Astrocyte of the spinal cord (primary cell): ENCODE measurements at places on chromosomes 5 and 9.

DNA sequence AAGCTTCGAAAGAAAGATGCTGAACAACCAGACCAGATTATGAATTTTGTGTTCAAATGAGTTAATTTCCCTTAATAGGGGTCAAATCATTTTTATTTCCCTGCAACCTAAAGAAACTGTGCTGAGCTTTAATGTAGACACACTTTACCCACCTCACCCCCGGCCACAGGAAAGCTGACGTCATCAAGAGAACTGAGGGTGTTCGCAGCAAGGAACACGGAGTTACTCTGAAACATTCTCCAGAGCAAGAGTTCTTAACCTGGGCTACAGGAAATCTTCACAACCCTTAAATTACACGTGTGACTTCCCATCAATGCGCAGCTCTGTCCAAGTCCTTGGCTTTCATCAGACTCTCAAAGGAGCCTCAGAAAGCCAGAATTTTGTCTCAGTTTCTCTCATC lies 116.3 kb downstream of the COL23A1 start:
- DNase-seq, result no peak

DNA sequence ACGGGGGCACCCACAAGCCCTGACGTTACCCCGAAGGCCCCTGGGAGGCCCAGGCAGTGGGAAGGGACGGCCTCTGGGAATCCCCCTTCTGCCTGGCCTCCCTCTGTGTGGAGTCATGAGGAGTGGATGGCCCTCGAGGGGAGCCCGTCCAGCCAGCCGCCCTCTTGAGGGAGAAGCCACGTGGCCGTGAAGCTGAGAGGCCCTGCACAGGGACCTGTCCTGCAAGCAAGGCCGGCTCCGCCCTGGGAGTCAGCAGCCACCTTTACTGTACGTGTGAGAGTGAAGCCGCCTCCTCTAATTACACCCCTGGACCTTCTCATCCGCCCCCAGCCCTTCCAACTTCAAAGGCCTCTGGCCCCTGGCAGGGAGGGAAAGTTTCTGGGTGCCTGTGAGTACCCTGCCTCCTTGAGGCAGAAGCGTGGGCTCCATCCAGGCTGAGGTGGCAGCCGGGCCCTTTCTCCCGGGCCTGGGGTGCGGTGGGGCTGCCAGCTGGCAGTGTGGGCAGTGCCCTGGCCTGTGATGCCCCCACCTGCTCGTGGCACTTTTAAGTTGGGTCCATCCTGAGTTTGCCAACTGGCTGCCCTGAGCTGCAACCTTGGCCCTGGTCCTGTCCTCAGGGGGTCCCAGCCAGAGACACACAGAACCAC lies 55.9 kb upstream of the EGFL7 start:
- no peak for DNase-seq

DNA sequence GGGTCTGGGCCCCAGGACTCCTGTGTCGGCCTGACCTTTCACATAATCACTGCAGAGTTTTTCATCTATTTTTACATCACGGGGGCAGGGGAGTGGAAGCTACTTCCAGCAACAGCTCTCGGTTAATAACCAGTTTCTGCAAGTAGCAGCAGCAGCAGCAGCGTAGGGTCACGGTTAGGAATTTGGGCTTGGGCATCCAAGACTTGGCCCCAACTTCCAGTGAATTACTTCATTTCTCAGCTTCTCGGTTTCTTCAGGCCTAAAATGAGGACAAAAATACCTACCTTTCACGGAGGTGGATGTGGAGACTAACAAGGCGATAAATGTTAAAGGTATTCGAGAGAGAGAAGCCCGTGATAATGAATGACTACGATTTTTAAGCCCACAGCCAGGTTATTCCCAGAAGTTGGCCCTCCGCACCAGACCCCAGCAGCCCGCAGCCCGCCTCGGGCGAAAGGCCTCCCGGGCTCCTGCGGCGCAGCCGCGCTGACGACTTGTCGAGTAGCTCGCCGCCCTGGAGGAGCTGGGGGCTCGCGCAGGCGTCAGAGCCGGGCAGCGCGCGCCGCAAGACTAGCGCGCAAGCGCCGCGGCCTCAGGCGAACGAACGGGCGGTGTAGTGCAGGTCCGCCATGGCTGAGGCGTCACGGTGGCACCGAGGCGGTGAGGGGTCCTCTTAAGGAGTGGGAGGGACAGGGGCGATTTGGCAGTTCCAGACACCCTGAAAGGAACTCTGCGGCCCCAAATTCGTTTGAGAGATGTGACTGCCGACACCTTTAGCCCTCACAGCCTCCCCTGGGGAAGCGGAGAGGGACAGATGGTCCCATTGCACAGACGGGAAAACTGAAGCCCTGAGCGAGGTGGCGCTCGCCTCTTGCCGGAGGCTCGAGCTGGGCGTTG lies at the start of gene PKD2L2:
Gene PKD2L2 (plus strand): TSS at position 595 of the 897 bp plus-strand sequence. CDS start 35 bp downstream, at position 630.
- peak; percentile 87 for DNase-seq

DNA sequence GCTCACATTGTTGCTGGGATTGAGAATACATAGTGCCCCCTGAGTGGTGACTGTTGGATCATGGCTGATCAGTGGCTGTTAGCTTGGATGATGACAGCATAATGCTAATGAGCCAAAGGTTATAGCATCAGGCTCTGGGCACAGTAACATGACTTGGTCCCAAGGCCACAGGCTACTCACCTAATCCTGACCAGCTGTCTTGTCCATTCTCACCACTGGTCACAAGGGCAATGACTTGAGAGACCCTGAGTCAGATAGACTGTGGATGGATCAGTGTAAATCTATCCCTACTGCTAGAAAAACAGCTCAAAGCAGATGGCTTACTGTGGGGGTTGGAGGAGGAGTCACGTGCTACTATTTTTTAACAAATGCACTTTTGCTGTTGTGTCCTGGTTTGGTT lies 74.7 kb downstream of the AOPEP start:
- no peak for DNase-seq

GRCh38 chr5:35538198-35538931 lies 79.3 kb upstream of the SPEF2 start:
- no peak for DNase-seq

DNA sequence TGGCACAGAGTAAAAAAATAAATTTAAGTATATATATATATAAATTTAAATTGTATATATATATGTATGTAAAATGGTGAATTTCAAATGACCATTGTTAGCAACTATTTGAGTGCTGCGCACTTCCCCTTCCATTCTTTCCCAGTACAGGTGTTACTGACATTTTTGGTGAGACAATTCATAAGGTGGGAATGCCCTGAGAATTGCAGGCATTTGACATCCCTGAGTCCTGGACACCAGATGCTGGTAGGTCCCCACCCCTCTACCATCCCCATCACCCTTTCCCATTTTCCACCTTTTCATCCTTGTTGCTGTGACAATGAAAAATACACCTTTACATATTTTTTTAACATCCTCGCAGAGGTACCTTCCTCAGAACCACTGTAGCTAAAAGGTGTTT lies 91.6 kb downstream of the SLC1A3 start:
- DNase-seq, result no peak
